AG04450 (cell line): ENCODE measurements at places on chromosomes 2 and 18. TPM values are rescaled to one million over a fixed set of nuclear protein-coding genes. Genes with fewer than 3 reads are reported as not detected.

FN1 gene
- 6,646 and 8,374 TPM in 2 replicates for polyA plus RNA-seq

DUSP2 gene
- 0.94 and 1.0 TPM in 2 replicates for polyA plus RNA-seq

NMUR1 gene
- not detected in 2 replicates for polyA plus RNA-seq

CFAP221 gene
- not detected in 2 replicates for polyA plus RNA-seq

SCG2 gene
- 1.5 and 1.8 TPM in 2 replicates for polyA plus RNA-seq

COBLL1 gene
- polyA plus RNA-seq = 0.48 and 0.79 TPM in 2 replicates

TUBA3E gene
- polyA plus RNA-seq = not detected in 2 replicates

TCF7L1 gene
- 2.7 and 3.5 TPM in 2 replicates for polyA plus RNA-seq

GRCh38 chr2:49978341-49978740, 824.0 kb upstream of the FSHR start:
- no peak for DNase-seq

DNA sequence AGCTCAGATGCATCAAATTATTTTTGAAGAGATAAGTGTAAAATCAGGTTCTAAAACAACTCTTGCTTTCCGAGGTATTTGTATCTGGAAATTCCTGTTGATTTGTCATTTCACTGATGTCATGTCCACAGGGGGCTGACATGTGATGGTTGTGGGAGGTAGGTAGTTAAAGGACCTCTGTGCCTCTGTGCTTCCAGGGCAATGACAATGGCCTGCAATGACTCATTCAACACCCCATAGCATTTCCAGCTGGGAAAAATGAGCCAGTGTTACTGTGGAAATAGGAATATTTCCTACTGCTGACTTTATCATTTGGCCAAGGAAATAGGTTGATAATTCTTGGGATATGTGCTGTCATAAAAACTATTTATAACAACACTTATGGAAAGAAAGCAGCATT, 86.2 kb upstream of the CCDC195 start:
- no peak for DNase-seq

DNA sequence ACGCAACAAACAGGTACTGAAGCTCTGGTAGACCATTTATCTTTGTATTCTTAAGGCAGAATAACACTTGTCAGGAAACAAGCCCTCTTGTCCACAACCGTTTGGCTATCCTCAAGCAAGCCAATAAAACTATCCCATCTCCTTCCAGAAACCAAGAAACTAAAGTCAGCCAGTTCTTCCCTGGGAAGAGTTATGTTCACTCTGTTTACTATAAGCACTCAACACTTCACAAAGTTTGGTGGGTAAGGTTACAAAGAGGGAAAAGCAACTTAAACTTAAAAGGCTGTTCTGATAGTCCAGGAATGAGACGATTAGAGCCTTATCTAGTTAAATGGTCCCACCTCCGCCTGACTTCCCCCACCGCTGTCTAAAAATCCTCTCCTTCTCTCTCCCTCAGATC, 25.6 kb downstream of the LRP2 start:
- no peak for DNase-seq

DNA sequence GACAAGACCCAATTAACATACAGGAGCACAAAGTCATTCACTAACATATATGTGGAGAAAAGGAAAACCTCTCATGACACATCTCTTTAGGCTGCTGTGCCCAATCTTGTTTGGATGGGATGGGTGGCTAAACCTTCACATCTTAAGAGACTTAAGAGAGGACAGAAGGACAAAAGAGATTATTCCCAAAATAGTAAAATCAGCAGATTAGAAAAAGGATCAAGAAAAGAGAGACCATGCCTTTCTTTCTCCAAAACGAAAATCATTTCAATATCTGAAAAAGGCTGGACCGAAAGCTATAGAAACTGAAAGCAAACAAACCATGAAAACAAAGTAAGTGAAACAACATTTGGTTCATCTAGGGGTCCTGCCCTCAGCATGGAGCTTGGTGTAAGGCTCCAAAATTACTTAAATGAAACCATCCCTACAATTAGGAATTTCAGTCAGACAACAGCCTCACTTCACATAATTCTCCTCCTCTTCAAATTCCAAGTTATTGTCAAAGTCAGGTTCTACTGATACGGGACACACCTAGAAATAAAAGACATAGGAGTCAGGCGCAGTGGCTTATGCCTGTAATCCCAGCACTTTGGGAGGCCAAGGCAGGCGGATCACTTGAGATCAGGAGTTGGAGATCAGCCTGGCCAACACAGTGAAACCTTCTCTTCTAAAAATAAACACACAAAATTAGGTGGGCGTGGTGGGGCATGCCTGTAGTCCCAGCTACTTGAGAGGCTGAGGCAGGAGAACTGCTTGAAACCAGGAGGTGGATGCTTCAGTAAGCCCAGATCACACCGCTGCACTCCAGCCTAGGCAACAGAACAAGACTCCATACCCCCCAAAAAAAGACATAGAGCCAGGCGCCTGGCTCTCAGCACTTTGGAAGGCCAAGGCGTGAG, 5.2 kb downstream of the STARD7 start:
- no peak for DNase-seq

- DNase-seq = no peak
These were observed 6.8 kb downstream of the WDPCP start for GRCh38 chr2:63581298-63581961.

- DNase-seq = no peak
These were observed 833.1 kb upstream of the CRIM1 start for GRCh38 chr2:35522450-35522849.

DNA sequence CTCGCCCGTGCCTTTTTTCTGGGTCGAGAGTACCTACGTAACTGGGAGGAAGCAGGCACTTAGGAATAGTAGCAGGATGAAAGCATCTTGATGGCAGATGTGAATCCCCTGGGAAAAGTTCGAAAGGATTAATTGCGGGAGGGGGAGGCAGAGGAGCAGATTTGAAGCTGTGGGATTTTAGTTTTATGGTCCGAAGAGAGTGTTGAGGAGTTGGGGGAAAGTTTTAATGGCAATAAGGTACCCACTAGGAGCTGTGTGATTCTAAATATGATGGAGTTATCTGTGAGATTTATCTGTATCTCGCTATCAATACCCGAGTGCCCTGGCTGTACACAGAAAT, 1.1 kb downstream of the AGFG1 start:
- DNase-seq = no peak

DNA sequence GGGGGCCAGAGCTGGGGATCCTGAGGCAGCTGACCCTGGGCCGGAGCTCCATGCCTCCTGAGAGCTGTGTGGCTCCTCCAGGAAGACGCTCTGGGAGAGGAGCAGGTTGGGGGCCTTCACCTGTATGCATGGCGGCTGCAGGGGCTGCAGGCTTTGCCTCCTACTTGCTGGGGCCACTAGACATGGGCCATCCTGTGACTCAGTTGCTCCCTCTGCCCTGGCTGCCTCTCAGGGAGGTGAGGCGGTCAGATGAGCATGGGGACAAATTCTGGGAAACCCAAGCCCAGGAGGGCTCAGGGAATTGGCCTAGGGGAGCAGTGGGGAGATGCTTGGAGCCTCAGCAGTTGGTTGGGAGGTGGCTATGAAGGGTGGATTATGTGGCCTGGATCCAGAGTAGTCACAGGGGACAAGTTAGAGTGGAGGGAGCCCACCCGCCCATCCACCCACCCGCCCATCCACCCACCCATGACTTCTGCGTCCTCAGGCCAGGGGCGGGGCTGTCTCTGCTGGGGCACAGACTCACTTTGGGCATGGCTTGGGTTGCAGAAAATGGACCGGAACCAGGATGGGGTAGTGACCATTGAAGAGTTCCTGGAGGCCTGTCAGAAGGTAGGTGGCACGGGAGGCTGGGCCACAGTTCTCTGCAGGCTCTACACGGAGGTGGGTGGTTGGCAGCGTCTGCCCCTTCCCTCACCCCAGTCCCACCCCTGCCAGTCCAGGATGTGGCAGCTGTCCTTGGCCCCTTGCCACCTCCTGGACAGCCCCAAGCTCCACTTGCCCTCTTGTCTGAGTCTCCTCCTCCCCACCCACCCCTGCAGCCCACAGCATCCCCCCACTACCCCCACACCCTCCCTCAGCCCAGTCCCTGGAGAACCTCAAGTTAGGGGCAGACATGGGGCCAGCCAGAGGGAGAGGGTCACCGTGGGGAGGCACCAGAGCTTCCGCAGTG, 19.5 kb upstream of the FAHD2A start:
- DNase-seq = no peak

- DNase-seq = no peak
These were observed 189.9 kb upstream of the PIEZO2 start for GRCh38 chr18:11339188-11339775.

DNA sequence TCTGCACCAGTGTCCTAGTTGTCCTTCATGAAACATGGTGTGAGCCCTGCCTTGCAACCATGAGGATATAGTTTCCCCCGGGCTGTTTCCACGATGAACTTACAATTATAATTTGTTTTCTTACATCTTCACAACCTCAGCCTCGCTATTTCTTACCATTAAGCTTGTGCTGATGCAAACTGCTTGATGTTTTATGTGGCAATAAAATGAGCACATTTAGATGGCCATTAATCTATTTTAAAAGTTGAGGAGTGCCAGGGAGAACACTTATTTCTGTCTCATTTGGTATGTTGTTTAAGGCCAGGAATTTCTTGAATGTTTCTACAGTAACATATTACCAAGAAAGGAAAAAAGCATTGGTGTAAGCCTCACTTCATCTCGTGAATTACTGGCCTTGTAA, 214.5 kb upstream of the SLC8A1 start:
- DNase-seq = no peak

DNA sequence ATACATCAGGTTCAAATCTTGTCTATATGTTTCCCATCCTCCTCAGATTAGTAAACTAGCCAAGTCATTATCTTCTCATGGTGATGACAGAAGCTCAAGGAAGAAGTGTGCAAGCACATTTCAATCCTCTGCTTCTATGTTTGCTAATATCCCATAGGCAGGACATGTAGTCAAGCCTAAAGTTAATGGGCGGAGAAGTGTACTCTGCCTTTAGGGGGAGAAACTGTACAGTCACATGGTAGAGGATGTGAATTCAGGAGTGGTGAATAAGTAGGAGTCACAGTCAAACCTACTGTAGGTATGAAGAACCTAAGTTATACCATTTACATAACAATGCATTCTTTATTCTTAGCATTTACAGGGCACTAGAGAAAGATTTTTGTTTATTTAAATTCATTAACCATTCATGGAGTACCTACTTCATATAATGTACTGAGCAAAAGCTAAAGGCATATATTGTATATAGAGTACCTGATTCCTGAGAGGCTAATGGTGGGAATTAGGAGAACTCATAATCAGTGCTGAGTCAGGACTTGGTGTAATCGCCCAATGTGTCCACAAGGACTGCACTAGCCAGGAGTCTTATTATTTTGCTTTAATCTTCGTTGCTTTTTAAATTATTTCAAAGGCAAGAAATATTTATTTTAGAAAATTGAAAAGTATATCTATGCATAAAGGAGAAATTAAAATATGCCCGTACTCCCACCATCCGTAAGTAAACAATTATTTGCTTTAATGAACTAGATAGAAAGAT, 394.3 kb upstream of the ETAA1 start:
- no peak for DNase-seq

- no peak for DNase-seq
These were observed 1.4 kb downstream of the B3GNT2 start for GRCh38 chr2:62197011-62197924.

- DNase-seq = no peak
These were observed 115.4 kb downstream of the PXDN start for GRCh38 chr2:1628893-1629292.

DNA sequence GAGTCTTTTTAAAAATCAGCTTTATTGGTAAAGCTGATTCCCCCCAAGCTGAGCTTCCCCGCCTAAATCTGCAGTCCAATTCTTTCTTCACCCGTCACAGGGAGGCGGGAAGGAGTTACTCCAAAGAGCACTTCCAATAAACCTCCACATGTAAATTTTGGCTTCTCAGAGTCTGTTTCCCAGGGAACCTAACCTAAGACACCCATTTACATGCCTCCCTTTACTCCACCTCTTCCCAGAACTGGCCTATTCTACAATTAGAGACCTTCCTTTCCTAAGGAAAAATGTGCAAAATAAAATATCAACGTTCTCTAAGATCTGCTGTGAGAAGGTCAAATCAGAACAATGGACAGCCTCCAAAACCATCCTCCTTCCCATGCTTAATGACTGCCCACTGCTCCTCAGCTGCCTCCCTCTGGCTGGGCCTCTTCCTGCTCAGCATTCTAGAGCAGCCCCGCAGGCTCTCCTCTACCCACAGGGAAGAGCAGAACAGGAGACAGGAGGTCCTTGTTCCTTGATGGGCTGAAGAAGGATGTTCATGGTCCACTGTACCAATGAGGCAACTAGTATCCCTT, 63.6 kb downstream of the ONECUT2 start:
- DNase-seq = no peak

DNA sequence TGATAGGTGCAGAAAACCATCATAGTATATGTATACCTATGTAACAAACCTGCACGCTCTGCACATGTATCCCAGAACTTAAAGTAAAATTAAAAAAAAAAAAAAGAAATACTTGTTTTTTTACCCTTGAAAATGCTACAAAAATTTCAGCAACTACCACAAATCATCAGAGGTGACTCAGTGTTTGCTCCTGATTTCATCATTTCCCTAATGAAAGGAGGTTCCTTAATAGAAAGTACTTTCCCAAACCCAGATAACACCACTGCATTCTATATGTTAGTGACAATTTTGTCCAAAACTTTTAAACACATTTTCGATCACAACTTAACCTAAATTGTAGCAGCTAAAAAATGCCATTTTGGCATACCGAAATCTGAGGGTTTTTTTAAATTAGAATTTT, 163.3 kb downstream of the SLC39A10 start:
- DNase-seq = no peak

GRCh38 chr2:11406958-11407381, 59.0 kb downstream of the E2F6 start:
- peak; percentile 73 for DNase-seq

DNA sequence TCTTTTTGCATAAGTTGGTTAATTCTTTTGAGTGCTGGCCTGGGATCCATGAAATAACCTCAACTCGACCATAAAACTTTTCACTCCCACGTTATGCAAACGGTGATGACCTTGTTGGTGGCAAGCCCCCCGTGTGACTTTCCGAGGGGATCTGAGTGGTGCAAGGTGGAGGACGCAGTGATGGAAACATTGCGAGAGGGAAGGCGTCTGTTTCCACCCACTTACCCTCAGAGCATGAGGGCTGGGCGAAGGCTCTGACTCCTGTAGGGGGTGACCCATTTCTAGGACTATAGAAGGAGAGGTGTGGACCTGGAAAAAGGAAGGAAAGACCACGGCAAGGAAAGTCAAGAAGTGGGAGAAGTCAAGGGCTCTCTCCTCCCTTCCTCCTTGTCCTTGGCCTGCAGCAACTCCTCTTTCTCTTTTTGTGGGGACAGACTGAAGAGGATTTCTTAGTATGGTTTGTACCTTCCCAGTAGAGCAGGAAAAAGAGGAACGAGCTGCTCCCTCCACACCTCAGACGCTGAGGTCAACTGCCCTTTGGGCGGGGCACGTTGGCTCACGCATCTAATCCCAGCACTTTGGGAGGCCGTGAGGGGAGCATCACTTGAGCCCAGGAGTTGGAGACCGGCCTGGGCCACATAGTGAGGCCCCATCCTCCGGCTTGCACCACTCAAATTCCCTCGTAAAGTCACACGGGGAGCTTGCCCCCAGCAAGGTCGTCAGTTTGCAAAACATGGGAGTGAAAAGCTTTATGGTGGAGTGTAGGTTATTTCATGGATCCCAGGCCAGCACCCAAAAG, 15.5 kb upstream of the CD8A start:
- DNase-seq = no peak

DNA sequence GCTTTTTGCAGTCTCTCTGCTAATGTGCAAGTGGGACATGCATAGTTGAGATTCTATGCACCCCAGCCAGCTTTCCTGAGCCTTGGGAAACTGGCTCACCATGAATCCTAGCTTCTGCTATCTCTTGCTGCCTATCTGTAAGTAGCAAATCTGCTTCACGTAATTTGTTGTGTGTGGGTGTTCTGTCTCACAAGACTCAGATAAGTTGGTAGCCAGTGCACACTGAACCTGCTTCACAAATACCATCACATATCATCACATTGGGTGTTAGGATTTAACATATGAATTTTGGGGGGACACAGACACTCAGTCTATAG, 13.9 kb upstream of the VRK2 start:
- DNase-seq = no peak
